Tongue (tissue), 3 donors: ENCODE measurements at places on chromosomes 7 and 10. TPM values are rescaled to one million over a fixed set of nuclear protein-coding genes. Genes with fewer than 3 reads are reported as not detected.
A peak's percentile ranks its signal among the peaks of the same experiment; 100 is the strongest.

Gene SRRM3
- 0.62 TPM for total RNA-seq

- DNase-seq: no peak
Measured at GRCh38 chr10:69842020-69842419, 40.3 kb downstream of the COL13A1 start.

Gene SNX8
- total RNA-seq: 22.4 TPM

Gene NKX2-3
- total RNA-seq: 6.2 TPM

- DNase-seq: peak; percentile 41
Measured at GRCh38 chr7:42485301-42485766, 248.3 kb upstream of the GLI3 start.

- peak; percentile 42 for DNase-seq
Measured at GRCh38 chr10:88041243-88042159, 178.1 kb downstream of the PTEN start.

DNA sequence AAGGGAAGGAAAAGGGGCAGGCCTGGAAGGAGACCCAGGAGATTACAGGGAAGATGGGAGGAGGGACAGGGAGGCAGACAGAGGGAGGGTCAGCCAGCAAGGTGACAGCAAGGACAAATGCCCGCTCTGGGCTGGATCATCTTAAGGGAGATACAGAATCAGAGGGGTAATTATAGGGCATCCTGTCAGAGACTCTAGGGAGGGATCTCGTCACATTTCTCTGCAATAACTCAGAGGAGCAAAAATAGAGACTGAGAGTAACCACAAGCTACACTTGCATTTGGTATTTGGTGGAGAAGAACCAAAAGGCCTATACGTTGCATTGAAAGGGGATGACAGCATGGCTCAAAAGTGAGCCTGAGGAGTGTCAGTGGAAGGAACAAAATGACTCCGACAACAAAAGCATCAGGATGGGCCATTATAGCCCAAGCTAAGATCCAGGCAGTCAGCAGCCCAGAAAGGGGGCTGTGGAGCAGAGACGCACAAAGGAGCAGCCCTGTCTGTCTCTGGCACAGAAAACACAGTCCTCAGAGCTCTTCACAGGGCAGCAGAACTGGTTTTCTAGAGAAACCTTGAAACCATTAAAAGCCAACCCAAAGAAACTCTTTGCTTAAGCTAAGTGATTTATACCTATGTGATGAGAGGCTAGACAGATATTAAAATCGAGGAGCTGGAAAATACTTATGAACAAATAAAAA, 430.2 kb upstream of the VSTM2A start:
- DNase-seq: peak; percentile 20

GRCh38 chr7:39017369-39017915, 39.7 kb downstream of the POU6F2 start:
- DNase-seq: no peak

Gene PIP
- total RNA-seq: 11.3 TPM

DNA sequence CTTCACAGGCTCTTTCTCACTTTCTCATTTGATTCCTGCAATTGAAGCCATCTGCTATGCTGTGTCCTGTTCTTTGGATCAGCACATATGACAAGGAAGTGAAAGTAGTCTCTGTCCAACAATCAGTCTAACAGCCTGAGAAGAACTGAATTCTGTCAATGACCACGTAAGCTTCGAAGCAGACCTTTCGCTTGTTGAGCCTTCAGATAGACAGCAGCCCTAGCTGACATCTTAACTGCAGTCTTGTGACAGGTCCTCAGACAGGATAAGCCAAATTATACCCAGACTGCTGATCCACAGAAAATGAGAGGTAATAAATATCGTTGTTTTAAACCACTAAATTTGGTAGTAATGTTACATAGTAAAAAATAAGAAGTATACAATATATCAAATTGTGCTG, 691.0 kb upstream of the LRRTM3 start:
- no peak for DNase-seq

GRCh38 chr10:94630017-94630688, 53.4 kb upstream of the CYP2C18 start:
- DNase-seq: peak; percentile 55
